ENCODE measurements at places on chromosomes 13 and 19.

DNA sequence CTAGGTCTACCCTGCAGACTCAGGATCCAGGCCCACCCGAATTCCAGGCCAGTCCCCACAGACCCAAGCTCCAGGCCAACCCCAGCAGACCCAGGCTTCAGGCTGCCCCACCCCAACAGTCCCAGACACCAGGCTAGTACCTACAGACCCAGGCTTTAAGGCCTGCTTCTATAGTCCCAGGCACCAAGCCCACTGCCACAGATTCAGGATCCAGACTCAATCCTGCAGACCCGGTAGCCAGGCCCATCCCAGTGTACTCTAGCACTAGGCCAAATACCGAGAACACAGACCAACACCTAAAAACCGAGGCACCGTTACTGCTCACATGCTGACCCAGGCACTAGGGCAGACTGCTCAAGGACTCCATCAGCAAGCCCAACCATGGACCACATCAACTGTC, 862.3 kb downstream of the UQCRFS1 start:
- H3K4me3 ChIP-seq: no peak overlapping the region
- no peak overlapping the region for H3K27ac ChIP-seq
- no peaks in the 10 kb centered on the region for H3K4me1 ChIP-seq

DNA sequence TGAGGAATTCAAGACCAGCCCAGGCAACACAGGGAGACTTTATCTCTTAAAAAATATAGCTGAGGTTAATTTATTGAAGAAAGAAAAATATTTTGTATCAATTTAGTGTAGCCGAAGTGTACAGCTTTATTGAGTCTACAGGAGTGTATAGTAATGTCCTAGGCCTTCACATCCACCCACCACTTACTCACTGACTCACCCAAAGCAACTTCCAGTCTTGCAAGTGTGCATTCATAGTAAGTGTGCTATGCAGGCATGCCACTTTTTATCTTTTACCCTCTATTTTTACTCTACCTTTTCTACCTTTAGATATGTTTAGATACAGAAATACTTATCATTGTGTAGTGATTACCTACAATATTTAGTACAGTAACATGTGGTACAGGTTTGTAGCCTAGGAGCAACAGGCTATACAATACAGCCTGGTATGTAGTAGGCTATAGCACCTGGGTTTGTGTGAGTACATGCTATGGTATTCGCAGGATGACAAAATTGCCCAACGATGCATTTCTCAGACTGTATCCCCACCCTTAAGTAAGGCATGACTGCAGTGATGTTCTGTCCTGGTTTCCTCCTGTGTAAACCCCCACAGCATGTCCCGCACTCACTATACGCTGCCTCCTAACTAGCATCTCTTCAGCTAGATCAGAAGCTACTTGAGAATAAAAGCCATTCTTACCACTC, 15.3 kb upstream of the ATP12A start:
- H3K4me1 ChIP-seq: no peaks in the 10 kb centered on the region
- no peak overlapping the region for H3K27ac ChIP-seq
- DNase-seq: no peak
- no peaks in the 10 kb centered on the region for H3K36me3 ChIP-seq
- no peak overlapping the region for H3K4me3 ChIP-seq
- no peaks in the 10 kb centered on the region for H3K27me3 ChIP-seq

DNA sequence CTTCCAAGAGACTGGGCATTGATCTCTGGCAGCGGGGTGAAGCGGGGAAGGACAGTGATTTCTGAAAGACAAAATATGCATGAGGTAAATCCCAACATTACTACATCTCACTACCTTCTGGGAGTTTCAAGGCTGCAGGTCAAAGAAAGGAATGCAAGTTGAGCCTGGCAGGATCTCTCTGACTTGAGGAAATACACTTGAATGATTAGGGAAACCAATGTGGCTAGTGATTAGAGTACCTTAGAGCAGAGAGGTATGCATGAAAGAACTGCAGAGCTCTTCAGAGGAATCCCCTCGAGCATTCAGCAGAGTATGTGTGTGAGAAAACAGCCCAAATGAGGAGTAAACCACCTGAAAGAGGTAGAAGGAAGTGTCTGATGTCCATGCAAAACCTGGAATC, 2874.1 kb upstream of the PCDH20 start:
- no peak overlapping the region for H3K27ac ChIP-seq
- H3K27me3 ChIP-seq: no peaks in the 10 kb centered on the region
- H3K4me3 ChIP-seq: no peak overlapping the region
- DNase-seq: no peak

DNA sequence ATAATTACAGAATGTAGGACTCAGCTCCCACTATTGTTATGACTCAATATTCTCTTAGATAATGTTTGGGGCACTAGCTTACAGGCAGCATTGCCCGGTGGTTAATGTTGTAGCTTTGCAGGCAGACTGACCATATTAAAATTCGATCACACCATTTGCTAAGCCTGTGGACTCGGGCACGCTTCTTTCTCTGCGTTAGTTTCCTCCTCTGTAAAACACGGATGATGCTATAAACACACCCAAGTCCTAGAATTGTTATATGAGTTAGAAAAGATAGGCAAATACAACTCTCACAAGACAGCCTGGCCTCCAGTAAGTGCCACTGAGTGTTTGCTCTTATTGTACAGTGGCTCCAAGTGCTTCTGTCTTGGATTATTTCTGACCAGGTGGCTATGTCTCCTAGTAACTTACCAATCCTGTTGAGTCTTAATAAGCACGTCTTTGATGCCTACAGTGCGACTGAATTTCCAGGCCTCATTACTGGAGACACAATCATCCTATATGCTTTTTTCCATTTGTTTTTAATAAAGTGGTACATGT, 50.0 kb upstream of the ALOX5AP start:
- H3K4me1 ChIP-seq: no peaks in the 10 kb centered on the region
- H3K27me3 ChIP-seq: no peaks in the 10 kb centered on the region
- H3K4me3 ChIP-seq: no peak overlapping the region

GRCh38 chr19:47521473-47522180, 6.8 kb upstream of the NAPA start:
- H3K4me1 ChIP-seq: no peaks in the 10 kb centered on the region
- peak overlapping the region; percentile 33 for H3K27ac ChIP-seq
- no peaks in the 10 kb centered on the region for H3K27me3 ChIP-seq
- DNase-seq: no peak
- H3K4me3 ChIP-seq: no peak overlapping the region

- H3K4me3 ChIP-seq: no peak overlapping the region
- peak overlapping the region; percentile 91 for H3K27ac ChIP-seq
- peak; percentile 69 for DNase-seq
- H3K27me3 ChIP-seq: no peaks in the 10 kb centered on the region
These were observed 69.8 kb upstream of the SERP2 start for GRCh38 chr13:44303681-44304432.

DNA sequence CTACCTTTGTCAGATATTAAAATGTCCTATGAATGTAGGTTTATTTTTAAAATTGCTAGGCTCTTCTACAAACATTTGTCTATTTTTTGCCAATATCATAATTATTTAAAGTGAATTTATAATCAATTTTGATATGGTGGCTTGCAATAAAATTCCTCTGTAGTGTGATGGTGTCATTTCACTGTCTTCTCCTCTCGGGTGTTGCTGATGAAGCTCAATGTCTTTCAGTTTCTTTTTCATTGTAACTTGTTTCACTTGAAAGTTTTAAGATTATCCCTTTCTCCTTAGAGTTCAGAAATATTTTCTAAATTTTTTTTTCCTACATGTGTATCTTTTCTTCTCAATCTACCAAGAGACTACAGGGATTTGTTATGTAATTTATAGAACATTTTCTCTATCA, 267.1 kb upstream of the EDNRB start:
- H3K27me3 ChIP-seq: no peaks in the 10 kb centered on the region
- H3K27ac ChIP-seq: no peak overlapping the region
- no peaks in the 10 kb centered on the region for H3K36me3 ChIP-seq
- no peak for DNase-seq

DNA sequence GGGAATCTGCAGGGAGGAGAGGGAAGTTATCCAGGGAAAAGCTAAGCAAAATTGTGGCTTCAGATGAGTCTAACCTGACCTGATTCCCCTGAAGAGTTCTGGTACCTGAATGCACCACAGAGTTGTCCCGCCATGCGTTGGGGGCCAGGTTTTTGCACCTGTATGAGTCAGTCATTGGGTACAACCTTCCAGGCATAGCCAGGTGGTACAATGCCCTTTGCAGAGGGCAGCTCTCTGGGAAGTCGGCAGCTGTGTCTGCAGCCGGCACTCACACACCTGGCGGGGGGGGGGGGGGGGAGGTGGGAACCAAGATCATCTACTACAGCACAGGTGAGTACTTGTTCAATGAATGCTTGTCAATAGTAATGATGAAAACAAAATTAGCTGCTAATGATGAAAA, 52.5 kb upstream of the GTF3A start:
- H3K36me3 ChIP-seq: no peaks in the 10 kb centered on the region
- DNase-seq: peak; percentile 51
- H3K27me3 ChIP-seq: no peaks in the 10 kb centered on the region
- H3K4me3 ChIP-seq: no peak overlapping the region

- no peaks in the 10 kb centered on the region for H3K36me3 ChIP-seq
- H3K4me1 ChIP-seq: peaks cover 95% of the 10 kb centered on the region
- DNase-seq: no peak
These were observed 29.1 kb downstream of the BRD4 start for GRCh38 chr19:15303105-15303780.

Measured in stomach (tissue), 19 donors.